ENCODE measurements at places on chromosomes 3 and 15.

DNA sequence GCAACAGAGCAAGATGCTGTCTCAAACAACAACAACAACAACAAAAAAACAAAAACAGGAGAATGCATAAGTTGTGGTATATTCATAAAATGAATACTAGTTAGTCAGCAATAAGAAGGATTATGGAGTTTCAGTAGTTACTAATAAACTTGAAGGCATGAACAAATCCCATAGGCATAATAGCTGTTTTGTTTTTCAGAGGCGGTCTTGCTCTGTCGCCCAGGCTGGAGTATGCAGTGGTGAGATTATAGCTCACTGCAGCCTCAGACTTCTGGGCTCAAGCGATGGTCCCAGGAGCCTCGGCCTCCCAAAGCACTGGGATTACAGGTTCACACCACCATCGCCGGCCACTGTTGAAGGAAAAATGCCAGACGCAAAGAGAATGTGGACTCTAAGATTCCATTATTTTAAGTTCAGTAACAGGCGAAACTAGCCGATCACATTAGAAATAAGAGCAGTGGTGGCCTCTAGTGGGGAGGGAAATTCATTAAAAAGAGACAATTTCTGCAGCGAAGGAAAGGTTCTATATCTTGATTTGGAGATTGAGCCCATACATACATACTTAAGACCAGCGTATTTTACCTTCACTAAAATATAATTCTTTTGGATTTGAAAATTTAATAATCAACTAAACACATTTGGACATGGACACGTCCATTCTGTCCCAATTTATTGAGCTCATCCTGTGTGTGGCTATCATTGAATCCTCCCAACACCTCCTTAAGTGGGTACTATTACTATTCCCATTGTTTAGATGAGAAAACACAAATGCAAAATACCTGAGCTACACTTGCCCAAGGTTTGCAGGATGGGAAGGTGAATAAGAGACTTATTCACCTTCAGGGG lies 27.4 kb upstream of the HDAC11 start:
- DNase-seq, result peak; percentile 67

- DNase-seq, result no peak
These were observed 18.2 kb downstream of the NIPA2 start for GRCh38 chr15:22856659-22857058.

- DNase-seq, result no peak
These were observed 5.0 kb downstream of the C2CD4A start for GRCh38 chr15:62071711-62072308.

DNA sequence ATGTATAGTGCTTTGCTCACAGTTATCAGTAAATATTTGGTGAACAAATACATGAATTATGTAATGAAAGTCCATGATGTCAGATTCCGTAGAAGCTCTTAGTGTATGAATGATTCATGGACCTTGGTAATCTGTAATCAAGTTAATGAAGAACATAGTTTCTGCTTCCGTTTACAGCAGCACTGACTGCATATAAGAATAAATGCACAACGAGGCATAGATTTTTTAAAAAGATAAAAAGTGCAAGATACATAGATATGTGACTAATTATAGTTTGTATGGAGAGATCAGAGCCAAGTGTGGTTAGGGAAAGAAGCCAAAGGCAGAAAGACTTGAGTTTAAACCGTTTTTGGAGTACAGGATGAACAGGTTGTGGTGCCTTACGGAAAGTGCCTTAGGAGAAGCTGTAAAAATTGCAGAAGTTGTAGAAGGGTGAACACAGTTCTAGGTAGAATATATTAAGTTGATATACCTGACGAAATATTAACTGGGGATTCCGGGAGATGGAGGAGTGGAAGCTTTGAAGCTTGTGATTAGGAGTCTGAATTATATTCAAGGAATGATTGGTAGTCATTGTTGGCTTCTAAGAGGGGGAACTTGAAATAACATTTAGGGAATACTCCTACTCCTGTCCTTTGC lies 293.1 kb downstream of the NLGN1 start:
- no peak for DNase-seq

DNA sequence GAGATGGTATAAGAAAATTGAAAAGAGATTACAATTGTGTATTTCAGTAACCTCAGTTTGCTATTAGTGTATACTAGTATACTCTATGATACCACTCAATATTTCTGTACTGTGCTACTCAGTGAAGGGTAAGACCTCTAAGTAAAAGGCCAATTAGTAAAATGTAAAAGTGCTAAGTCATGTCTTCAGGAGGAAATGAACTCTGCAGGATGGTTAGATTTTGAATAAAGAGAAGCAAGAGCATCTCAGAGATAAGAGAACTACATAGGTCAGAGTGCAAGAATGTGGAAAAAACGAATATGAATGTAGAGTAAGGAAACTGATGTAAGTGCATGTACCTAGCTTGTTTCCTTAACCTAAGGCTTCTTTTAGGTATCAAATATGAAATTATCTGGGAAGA lies 796.6 kb upstream of the GBE1 start:
- no peak for DNase-seq

DNA sequence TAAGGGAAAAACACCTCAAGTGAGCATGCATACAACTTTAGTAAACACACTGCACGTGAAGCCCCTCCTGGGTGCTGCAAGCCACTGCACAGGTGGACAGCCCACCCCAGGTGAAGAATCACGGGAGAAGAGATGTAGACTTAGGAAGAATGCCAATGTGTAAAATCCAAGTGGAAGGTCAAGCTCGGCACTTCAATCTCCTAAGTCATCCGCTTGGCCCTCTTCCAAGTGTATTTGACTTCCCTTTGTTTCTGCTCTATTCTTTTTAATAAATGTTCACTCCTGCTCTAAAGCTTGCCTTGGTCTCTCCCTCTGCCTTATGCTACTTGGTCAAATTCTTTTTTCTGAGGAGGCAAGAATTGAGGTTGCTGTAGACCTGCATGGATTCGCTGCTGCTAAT lies 316.6 kb downstream of the EDEM1 start:
- DNase-seq, result no peak

GRCh38 chr3:190175490-190175889 lies 54.8 kb upstream of the P3H2 start:
- DNase-seq, result no peak

DNA sequence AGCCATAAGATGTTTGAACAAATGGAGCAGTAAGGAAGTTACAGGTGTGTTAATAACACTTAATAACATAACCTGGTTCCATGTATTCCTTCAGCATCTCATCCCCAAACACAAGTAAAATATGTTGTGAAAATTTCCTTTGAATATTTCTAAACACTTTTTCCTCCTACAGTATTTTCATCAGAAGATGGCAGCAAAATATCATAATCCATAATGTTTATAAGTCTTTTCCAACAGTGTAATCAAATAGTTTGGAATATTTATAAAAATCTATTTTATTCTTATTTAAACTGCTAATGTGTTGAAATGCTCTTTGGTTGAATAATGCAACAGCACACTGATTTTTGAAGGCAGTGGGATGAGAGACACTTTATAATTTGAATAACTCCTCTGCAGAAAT lies 1020.5 kb downstream of the OTOL1 start:
- no peak for DNase-seq

DNA sequence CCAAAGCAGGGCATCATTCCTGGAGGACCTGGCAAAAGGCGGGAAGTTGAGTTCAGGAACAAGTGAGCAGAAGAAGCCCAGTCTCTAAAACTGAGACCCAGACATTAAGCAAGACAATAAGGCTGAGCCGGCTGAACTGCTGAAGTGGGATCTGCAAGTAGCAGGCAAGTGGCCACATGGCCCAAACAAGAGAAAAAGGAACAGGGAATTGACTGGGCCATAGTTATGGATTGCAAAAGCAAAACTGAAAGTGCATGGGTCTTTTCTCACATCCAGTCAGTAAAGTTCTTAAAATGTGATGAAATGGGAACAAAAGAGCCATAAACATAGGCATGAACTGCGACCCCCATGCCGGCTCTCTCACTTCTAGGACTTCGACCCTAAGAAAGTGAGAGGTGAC lies 101.2 kb downstream of the SCN11A start:
- no peak for DNase-seq

- peak; percentile 76 for DNase-seq
These were observed 230.4 kb downstream of the ADAMTS17 start for GRCh38 chr15:100111125-100112060.

DNA sequence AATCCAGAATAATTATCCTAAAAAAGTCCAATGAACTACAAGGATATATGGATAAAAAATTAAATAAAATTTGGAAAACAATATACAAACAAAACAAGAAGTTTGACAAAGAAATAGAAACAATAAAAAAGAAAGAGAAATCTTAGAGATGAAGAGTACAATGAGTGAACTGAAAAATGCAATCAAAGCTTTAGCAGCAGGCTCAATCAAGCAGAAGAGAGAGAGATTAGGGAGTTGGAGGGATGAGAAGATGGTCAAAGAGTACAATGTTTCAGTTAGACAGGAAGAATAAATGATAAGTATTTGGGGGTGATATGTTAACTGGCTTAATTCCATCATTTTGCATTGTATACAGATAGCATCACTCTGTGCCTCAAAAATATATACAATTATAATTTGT lies 29.9 kb downstream of the POLQ start:
- no peak for DNase-seq

DNA sequence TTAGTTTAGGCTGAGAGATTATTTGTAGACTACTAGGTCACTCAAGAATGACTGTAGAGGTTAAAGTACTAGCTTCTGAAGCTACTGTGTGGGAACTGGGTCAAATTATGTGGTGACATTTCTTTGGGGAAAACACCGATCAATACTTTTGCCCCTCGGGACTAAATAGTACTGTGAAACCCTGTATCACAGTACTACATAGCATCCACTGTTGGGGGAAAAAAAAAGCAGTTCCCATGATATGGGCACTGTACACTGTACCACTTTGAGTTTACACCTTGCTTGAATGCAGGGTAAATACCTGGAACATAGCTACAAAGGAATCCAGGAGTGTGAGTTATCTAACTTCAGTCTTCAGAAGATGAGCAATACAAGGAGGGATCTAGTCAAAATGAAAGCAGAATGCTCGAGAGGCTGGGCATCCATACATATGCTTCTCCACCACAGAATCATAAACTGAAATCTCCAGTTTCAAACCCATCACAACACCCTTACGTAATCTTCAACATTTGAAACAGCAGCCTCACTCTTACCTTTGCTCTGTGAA lies 311.4 kb downstream of the UNC13C start:
- DNase-seq, result no peak

DNA sequence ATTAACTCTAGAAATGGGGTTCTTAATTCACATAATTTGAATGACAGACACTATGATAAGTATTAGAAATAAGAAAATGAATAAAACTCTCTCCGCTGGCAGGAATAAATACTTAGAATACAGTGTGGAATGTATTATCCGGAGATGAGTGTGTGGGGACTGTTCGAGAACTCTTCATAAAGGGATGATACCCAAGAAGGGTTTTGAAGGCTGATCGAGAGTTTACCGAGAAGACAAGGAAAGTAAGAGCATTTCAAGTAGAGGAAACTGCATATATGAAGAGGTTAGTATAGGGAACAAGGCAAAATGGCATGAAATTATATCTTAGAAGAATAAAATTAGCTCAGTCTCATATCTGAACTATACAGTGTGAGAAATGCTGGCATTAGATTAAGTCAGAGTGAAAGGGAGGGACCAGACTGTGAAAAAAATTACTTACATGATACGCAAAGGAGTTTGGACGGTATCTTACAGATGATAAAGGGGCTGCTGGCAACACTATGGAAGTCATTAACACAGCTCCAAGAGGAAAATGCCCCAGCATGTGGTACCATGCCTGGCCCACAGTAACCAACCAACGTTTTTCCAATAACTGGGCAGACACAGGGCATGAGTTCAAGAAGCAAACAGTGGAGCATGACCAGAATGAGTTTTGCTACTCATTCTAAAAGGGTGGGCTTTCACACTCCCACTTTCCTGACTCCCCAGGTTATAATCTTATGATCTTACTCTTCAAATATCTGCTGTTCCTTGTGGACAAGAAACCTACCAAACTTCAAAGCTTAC lies 6.5 kb downstream of the DCBLD2 start:
- DNase-seq, result no peak

DNA sequence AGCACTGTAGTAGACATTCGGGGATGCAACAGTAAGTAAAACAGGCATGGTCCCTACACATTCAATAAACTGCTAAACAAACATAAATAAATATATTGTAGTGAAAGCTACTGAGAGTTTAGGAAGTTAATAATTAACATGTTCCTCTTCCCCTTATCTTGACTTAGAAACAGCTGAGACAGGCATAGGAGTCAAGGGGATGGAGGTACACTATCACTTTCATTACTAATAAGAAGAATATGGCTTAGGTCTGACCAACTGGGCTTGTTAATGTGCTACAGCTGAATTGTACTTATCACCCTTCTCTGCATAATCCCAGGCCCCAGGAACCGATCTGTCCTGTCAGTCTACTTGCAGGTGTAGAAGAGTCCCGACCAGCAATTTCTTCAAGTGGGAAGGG lies 116.3 kb upstream of the DAZL start:
- DNase-seq, result no peak

GRCh38 chr15:74303741-74304309 lies 63.6 kb downstream of the CYP11A1 start:
- no peak for DNase-seq

GRCh38 chr3:135056733-135057310 lies 261.8 kb downstream of the EPHB1 start:
- DNase-seq, result no peak

- DNase-seq, result no peak
These were observed 25.3 kb downstream of the TRANK1 start for GRCh38 chr3:36919439-36920160.

DNA sequence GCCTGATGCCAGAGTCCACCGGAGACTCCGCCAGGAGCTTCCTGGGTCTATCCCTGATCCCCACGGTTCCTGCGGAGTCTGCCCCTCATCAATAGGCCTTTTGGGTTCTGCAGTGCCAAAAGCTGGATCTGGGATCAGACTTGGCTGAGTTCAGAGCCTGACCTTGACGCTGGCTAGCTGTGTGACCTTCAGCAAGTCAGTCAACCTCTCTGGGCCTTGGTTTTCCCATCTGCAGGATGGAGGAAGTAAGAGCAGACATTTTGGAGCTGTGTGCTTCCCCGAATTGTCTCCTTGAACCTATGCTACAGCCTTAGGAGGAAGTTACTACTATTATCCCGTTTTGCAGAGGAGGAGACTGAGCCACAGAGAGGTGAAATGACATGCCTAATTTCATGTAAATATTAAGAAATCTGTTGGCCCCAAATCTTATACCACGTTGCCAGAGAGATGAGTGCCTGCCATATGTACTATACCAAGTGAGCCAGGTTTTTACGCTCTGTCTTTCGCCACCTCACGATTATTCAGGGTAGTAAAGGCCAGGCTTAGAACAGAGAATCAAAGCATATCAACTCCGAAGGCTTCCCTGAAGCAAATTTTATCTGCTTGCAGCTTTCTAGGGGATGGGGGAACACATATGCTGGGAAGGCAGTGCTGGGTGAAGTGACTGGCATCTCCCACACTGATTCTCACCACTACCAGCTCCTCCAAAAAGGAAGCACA lies 112.5 kb downstream of the SRGAP3 start:
- DNase-seq, result no peak

DNA sequence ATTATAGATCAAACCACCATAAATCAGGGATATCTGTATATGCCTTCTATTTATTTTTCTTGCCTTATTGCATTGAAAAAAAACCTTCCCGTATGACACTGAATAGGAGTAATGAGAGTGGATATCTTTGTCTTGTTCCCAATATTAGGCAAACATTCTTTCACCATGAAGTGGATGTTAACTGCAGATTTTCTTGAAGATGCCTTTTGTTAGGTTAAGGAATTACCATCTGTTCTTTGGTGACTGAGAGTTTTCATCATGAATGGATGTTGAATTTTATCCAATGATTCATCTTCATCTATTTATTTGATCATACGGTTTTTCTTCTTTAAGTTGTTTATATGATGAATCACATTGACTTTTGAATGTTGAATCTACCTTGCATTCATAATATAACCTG lies 47.1 kb upstream of the MECOM start:
- no peak for DNase-seq
